Smooth muscle cell of bladder (primary cell): ENCODE measurements at places on chromosomes 16 and 17. TPM values are rescaled to one million over a fixed set of nuclear protein-coding genes. Genes with fewer than 3 reads are reported as not detected.

TCAP gene
- total RNA-seq, result 0.14 and 0.37 TPM in 2 replicates

LAT gene
- total RNA-seq, result 0.14 and 1.8 TPM in 2 replicates

NGFR gene
- 0.14 and 0.18 TPM in 2 replicates for total RNA-seq

LPO gene
- total RNA-seq, result not detected in 2 replicates

JUP gene
- 13.8 and 14.1 TPM in 2 replicates for total RNA-seq

CDK3 gene
- 0.71 and 0.92 TPM in 2 replicates for total RNA-seq

WSCD1 gene
- total RNA-seq, result under 0.01 and 0.09 TPM in 2 replicates

TMEM106A gene
- 1.1 and 1.7 TPM in 2 replicates for total RNA-seq

SCIMP gene
- not detected in 2 replicates for total RNA-seq

TBC1D3G gene
- not detected in 2 replicates for total RNA-seq

EXOC3L1 gene
- 0.09 TPM in 1 of 2 replicates, not detected in the other for total RNA-seq

PDILT gene
- total RNA-seq, result not detected in 2 replicates
